ENCODE measurements at places on chromosomes 2 and 18.

- no peak for DNase-seq
Measured at GRCh38 chr2:173734797-173735196, 230.4 kb downstream of the SP3 start.

DNA sequence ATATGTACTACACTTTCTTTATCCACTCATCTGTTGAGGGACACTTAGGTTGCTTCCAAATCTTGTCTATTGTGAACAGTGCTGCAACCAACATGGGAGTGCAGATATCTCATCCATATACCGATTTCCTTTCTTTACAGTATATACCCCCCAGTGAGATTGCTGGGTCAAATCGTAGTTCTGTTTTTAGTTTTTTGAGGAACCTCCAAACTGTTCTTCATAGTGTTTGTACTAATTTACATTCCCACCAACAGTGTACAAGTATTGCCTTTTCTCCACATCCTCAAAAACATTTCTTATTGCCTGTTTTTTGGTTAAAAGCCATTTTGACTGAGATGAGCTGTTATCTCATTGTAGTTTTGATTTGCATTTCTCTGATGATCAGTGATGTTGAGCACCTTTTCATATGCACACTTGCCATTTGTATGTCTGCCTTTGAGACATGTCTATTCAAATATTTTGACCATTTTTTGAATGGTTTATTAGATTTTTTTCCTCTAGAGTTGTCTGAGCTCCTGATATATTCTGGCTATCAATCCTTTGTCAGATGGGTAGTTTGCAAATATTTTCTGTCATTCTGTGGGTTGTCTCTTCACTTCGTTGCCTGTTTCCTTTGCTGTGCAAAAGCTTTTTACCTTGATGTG, 12.2 kb downstream of the PLEK start:
- no peak for DNase-seq

- DNase-seq: no peak
Measured at GRCh38 chr2:202786842-202787241, 84.7 kb downstream of the ICA1L start.

DNA sequence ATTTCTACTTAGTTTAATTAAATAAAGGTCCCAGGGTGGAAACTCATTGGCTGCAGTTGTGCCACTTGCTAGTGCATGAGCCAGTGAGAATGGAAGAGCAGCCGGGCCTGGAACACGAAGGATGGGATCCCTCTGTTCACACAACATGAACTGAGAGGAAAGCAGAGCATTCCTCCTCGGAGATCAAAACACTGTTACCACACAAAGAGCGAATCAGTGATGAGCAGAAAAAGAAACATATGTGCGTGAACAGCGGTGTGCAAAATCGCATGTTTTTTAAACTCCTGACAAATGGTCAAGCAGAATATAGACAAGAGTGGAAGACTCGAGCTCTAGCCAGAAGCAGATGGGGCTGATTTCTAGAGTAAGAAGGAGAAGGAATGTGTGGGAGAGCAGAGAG, 28.4 kb upstream of the ANKRD44 start:
- no peak for DNase-seq

GRCh38 chr18:48152549-48152948, 222.1 kb upstream of the SMAD2 start:
- DNase-seq: no peak

DNA sequence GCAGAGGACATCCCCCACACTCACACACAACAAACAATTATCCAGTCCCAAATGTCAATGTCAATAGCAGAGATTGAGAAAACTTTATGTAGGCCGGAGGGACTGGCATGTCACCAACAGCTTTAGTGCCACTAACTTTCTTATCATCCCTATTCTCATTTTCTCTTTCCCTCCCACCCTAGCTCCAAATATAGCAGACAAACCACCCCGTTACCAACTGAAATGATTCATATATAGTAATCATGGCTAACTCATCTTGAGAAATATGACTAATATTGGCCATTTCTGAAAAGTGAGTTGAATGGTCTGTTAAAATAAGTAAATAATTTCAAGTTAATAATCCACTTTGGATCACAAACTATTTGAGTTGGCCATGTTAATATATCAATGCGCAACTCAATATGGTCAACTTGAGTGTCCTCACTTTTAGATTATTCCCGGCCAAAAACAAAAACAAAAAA, 242.1 kb upstream of the RND3 start:
- no peak for DNase-seq

GRCh38 chr2:235165631-235166030, 213.8 kb downstream of the SH3BP4 start:
- no peak for DNase-seq

DNA sequence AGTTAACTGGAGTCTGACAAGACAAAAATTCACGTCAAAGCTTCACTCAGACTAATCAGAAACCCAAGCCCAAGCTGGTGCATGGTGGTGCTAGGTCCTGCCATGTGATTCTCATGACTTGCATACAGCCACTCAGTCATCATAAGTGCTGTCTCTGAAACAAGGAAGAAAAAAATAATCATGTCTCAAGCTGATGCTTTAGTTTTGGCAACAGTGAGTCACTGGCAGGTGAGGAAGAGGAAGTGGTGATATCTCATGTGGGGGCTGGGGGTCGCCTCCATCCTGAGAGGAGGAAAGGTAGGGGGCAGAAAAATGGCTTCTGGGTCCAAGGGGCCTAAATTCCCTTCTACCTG, 136.3 kb downstream of the TMEM163 start:
- no peak for DNase-seq

Measured in CD4-positive, alpha-beta T cell treated with Interferon gamma for 1 hour (primary cell).